ENCODE measurements at places on chromosomes 13 and 19.

GRCh38 chr13:49062297-49062896 is 86.7 kb downstream of the FNDC3A start:
- no peak for DNase-seq

- DNase-seq: no peak
Observed at GRCh38 chr13:44873461-44873860, 115.8 kb downstream of the NUFIP1 start.

DNA sequence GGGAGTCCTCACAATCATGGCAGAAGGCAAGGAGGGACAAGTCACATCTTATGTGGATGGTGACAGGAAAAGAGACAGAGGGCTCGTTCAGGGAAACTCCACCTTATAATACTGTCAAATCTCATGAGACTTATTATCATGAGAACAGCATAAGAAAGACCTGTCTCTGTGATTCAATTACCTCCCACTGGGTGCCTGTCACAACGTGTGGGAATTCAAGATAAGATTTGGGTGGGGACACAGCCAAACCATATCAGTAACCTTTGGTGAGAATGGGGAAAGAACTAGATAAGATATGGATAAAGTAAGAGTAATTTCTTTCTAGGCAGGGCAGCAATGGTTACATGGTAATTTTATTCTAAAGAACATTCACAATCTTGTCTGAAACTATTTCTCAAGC is 344.9 kb upstream of the KLF12 start:
- DNase-seq: no peak

DNA sequence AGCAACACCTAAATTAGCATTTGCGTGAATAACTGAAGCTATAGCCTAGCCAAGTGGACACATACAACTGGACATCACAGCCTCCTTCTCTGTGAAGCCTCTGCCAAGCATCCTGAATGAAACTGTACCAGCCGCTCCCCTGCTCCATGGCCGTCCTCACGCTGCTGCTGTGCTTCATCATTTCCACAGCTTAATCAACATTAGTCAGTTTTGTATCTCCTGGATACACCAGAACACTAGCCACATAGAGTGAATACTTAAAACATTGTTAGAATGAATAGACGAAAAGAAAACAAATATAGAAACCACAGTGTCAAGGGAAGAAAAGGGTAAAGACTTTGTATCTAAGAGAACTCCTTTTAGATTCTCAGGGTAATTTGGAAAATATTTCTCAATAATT is 1526.9 kb downstream of the EFNB2 start:
- no peak for DNase-seq

- no peak for DNase-seq
Observed at GRCh38 chr13:32370805-32371204, 55.5 kb downstream of the BRCA2 start.

- no peak for DNase-seq
Observed at GRCh38 chr19:23999821-24000610, 85.3 kb downstream of the ZNF726 start.

- no peak for DNase-seq
Observed at GRCh38 chr13:77807431-77808135, 110.1 kb downstream of the SLAIN1 start.

DNA sequence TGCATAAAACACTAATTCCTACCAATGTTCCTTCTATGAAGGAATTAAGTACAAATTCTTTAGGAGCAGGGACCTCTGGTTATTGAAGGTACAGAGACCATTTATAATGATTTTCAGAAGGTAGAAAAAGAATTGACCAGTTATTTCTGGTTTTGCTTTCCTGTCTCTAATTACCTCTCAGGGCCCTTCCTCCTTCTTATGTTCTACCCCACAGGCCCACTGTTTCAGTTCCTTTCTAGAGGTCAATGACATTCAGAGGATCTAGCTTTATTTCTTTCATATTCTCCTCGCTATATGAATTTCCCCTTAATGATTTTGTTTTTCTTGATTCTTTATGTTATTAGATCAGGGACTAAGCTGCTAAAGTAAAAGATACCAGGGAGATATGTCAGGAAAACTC is 345.0 kb upstream of the SPRY2 start:
- DNase-seq: no peak

DNA sequence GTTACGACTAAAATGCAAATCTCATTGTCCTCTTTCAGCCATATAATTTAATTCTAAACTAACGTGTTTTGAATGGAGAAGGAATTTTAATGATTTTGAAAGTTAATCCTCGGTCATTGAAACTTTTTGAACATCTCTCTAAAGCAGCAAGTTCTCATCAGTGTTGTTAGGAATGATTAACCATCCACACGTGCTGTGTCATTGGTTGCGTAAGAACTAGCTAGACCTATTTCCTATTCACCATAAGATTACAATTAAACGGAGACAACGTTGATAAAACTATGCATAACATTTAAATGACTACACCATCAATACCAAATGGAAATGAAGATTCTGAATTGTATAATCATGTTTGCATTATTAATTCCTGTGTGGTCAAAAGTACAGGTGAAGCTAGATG is 155.6 kb upstream of the IRS2 start:
- no peak for DNase-seq
